ENCODE measurements at places on chromosomes 4 and X.

- peak; percentile 50 for DNase-seq
These were observed at the start of gene PRDM5 for GRCh38 chr4:120922381-120923206. TSS of gene PRDM5 (minus strand) at chr4:120922726. CDS start at chr4:120922608, 118 bp downstream.

DNA sequence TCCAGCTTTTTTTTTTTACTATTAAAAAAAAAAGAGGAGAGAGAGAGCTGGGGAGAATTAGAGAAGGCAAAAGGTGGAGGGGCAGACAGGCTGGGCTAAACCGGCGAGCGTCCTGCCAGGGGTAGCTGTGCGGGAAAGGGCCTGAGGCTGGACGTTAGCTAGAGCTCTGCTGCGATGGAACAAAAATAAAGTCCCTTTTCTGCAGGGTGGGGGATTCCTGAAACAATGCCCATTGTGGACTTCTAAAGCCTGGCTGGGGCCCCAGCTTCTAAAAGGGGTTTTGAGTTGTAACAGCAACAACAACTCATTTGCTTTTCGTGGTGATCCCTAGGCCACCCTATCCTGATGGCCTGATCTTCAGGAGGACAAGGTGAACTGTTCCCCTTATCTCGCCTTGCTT is 311.7 kb downstream of the FBXW7 start:
- DNase-seq: no peak

- no peak for DNase-seq
These were observed 388.7 kb downstream of the PCDH10 start for GRCh38 chr4:133537780-133538281.

- DNase-seq: no peak
These were observed 44.9 kb downstream of the SPATA18 start for GRCh38 chr4:52096048-52096447.

DNA sequence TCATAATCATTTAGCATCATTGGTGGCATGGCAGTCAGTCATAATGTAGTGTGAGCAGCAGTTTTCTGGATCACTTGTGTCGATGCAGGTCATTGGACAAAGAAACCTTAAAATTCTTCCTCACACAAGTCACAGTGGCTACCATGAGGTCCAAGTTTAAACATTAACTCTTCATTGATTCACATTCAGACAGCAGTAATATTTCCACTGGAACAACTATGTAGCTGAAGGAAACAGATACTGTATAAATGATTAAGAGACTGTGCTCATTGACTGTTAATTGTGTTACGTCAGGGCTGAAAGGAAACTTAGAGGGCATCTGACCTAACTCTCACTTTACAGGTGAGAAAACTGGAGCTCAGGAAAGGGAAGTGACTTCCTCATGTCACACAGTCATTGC is 261.8 kb downstream of the KLHL13 start:
- no peak for DNase-seq

DNA sequence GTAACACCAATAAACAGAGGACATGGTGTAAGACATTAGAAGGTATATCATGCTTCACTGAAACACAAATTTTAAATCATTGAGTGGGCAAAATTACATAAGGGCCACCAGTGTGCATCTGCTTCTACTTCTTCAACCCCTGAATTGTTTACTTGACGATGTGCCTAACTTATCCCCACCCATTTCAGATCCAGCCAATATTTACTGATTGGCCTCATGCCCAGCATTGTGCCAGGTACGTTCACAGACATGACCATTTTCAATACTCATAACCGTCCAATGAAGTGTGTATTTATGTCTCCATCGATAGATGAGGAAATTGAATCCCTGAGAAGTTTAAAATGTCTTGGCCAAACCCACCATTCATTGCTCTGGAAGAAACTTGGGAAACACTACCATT is 208.3 kb upstream of the MID1 start:
- no peak for DNase-seq

- DNase-seq: peak; percentile 59
These were observed 108.8 kb downstream of the NFKB1 start for GRCh38 chr4:102610007-102610406.

DNA sequence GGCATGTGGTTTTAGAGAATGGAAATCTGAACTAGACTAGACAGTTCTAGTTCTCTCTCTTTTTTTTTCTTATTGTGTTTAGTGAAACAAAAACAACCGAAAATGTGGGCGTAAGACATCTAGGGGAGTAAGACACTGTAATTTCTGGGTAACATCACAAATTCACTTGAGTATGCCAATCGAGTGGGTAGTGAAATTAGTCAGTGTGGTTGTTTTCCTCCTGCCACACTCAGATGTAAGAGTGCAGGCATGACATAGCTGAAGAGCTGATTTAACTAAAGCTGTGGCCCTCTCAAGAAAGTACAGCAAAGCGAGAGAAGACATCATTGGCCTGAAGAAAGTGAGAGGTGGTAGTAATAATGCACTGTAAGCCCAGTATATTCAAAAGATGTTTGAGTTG is 1585.3 kb upstream of the AGA start:
- DNase-seq: no peak

- peak; percentile 5 for DNase-seq
These were observed 88.3 kb upstream of the UNC5C start for GRCh38 chr4:95637043-95637600.

DNA sequence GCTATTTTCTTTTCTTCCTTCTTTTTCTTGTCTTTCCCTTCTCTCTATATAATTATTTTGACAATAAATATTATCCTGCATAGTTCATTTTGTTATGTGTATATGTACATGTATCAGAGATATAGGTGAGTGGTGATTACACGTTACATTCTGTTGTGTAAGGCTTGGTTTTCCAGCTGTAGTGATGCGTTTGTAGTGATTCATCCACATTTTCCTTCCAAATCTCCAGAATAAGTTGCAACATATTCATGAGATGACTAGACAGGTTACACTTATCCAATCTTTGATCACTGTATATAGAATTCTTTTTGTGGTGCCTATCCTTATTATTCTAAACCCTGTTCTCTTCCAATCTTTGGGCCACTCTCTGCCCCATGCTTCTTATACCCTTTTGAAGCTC is 540.2 kb downstream of the GBA3 start:
- DNase-seq: no peak

GRCh38 chr4:113871080-113871479 is 108.4 kb downstream of the ARSJ start:
- no peak for DNase-seq

DNA sequence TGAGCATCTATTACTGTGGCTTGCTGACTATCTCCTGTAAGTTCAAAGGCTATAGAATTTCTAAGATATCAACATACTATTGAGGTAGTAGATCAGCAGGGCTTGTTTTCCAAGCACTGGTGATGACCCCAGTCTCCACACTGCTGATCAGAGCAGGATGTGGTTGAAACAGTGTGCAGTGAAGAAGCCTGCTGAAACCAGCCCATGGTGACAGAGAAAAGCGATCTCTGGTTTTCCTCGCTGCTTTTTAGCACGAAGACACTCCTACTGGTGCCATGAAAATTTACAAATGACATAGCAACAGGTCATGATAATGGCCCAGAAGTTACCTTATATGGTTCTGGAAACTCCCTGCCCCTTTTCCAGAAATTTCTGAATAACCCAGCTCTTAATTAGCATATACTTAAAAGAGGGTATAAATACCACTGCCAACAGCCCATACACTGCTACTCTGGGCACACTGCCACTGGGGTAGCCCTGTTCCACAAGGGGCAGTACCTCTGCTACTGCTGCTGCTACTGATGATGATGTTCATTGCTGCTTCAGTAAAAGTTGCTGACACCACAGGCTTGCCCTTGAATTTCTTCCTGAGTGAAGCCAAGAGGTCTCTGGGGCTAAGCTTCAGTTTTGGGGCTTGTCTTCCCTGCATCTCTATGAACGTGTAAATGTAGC is 1689.5 kb upstream of the PCDH10 start:
- no peak for DNase-seq

DNA sequence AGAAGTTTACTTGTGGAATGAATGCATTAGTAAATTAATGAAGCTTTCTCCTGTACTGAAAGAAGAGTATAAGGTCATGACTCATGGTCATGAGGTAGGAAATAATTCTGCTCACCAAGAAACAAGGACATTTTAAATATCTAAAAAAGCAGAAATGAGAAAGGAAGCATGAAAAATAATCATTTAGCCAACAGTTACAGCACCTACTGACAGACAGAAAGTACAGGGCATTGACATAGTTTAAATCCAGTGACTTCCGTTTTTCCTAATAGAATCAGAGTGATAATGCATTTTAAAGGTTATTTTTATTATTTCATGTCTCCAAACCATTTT is 30.5 kb upstream of the ACSL1 start:
- peak; percentile 62 for DNase-seq

DNA sequence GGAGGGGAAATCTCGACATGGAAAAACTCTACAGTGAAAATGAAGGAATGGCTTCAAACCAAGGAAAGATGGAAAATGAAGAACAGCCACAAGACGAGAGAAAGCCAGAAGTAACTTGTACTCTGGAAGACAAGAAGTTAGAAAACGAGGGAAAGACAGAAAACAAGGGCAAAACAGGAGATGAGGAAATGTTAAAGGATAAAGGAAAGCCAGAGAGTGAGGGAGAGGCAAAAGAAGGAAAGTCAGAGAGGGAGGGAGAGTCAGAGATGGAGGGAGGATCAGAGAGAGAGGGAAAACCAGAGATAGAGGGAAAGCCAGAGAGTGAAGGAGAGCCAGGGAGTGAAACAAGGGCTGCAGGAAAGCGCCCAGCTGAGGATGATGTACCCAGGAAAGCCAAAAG is 1.3 kb downstream of the TCEAL4 start:
- DNase-seq: no peak

GRCh38 chr4:125826801-125827695 is 512.3 kb downstream of the FAT4 start:
- DNase-seq: no peak

DNA sequence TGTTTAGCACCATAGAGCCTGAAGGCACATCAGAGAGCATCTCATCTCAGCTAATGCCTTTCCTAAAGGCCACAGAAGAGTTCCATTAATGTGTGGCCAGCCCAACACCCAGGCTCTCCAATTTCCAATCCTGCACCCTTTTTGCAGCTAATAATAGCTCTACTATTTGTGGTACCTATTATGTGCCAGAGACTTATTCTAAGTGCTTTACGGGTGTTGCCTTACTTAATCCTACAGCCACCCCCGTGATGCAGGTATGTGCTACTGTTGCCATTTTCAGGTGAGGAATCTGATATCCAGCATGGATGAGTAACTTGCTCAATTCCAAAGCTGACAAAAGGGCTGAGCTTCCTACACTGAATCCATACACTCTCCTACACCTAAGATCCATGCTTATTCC is 217.6 kb upstream of the GALNT7 start:
- DNase-seq: no peak

DNA sequence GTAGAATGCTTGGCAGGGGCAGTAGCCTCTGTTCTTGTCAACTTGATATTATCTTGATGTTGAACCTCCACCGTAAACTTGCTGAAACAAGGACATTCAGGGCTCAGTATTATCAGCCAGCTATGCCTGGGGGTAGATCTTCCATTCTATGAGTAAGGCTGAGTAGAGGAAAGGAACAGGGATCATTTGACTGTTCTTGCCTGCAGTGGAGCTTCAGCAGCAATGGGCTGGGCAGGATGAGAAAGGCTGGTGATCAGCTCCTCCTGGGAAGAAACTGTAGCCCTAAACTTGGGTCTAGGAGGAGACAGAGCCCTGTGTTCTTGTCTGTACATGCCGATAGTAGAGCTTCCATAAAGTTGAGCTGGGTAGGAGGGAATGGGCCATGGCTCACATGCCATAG is 127.2 kb downstream of the CCSER1 start:
- no peak for DNase-seq

- DNase-seq: no peak
These were observed 3.6 kb downstream of the TLR1 start for GRCh38 chr4:38800961-38801450.

DNA sequence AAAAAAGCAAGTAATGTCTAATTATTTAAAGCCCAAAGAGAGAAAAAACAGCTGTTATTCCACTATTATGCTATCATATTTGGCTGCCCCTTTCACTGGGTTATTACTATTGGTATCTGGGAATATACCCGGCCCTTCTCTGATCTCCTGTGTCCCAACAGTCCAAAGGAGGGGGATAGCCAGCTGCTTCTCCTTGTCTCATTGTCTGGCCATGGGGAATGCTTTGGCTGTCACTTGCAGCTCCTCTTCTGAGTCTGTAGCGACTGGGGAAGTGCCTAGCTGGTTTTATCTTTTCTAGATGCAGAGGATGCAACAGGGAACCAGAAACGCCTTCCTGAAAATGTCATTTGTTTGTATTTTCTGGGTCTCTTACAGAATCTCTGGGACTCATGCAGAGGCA is 33.9 kb downstream of the MGARP start:
- DNase-seq: no peak

DNA sequence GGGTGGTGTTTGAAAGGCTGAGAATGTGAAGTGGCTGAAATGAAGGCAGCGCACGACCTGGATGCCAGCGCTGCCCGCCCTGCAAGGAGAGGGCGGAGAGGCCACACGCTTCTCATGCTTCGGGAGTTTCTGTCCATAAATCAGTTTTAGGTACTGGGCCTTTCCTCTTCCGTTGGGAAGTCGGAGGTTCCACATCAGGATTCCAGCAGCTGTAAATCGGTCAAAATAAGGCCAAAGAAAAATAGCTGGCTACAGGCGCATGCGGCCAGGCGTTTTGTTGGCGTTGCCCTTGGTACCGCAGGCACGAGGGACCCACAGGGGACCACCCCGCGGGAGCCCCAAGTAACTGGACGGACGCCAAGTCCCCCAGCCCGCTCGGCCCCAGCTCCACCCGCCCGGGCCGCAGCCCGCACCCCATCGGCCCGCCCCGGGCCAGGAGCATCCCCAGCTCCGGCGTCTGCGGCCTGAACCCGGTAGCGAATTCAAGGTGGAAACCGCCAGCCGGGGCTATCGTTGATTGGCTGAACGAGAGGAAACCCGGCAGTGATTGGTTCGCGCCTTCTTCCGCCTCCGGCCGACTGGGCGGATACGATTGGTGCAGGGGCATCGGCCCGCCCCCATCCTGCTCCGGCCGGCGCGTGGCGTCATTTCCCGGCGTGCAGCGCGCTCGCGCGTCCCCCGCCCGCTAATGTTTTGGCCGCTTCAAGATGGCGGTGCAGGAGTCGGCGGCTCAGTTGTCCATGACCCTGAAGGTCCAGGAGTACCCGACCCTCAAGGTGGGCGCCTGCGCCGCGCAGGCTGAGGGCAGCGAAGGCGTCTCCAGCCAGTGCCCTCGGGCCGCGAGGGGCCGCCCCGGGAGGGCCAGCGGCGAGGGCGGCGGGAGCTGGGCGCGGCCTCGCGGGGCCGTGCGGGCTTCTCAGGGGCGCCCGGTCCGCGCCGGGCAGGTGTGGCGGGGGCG is at the start of gene MAEA:
Gene MAEA, plus strand, starts transcription at position 685 of the 958 bp plus-strand sequence. Its CDS starts 23 bp downstream, at position 708.
- peak; percentile 99 for DNase-seq

GRCh38 chr4:94595880-94596483 is 144.2 kb downstream of the PDLIM5 start:
- DNase-seq: peak; percentile 80

GRCh38 chr4:48195374-48195773 is 61.3 kb upstream of the TXK start:
- peak; percentile 59 for DNase-seq

DNA sequence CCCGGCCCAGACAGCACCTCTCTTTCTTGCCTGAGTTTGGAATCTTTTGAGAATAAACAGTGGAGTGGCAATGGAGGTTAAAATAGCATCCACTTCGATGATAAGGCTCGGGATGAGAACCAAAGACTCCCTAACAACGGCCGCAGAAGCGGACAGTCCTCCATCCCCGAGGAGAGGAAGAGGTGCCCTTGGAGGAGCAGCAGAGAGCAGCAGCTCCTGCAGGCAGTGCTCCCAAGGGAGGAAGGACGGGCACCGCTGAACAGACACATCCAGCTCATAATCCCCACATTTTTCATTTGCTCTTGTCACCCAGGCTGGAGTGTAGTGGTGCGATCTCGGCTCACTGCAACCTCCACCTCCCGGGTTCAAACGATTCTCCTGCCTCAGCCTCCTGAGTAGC is 61.3 kb downstream of the DCTD start:
- no peak for DNase-seq

All from hematopoietic multipotent progenitor cell treated with erythropoietin and hydrocortisone succinate and interleukin-3 and kit ligand, for 4 days (in vitro differentiated cells).